Aorta (tissue), 5 donors: ENCODE measurements at places on chromosomes 4 and X. TPM values are rescaled to one million over a fixed set of nuclear protein-coding genes. Genes with fewer than 3 reads are reported as not detected.

DNA sequence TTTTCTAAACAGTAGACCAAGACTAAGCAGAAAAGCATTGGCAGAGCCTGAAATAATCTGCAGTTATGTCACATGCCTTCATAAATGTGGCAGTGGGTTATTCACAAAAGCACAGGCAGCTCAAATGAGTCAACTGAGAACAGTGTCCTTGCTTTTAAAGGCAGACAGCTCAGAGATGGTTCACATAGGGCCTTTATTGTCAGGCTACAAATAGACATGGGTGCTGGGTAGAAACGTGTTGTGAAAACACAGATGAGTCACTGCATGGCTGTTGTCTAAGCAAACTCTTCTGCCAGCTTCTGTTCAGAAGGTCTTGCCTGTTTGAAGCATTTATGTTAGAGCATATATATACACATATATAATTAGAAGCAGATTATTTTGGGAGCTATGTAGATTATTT, 118.0 kb downstream of the SLC4A4 start:
- no peaks in the 10 kb centered on the region for H3K27me3 ChIP-seq
- peaks cover 2% of the 10 kb centered on the region for H3K4me1 ChIP-seq
- DNase-seq: no peak
- H3K4me3 ChIP-seq: no peak overlapping the region

DNA sequence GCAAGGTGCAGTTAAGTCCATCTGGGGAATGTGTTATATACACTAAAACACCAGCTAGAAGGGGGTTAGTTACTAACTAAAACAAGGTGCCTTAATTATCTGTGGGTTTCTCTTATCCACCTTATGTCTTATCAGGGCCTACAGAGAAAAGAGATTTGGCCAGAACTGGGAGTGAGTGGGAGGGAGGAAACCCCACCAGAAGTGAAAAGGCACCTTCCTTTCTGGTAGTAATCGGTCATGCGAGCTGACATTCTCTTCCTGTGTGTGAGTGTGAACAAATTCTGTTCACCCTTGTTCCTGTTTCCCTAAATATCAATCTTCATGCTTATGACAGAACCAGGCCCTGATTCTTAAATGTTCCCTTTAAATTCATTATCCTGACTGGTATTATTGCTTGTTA, 43.5 kb downstream of the SRPX2 start:
- no peaks in the 10 kb centered on the region for H3K36me3 ChIP-seq
- no peak overlapping the region for H3K4me3 ChIP-seq
- H3K27me3 ChIP-seq: no peaks in the 10 kb centered on the region
- H3K27ac ChIP-seq: no peak overlapping the region
- no peak for DNase-seq
- no peaks in the 10 kb centered on the region for H3K4me1 ChIP-seq

GRCh38 chrX:120309873-120310705, 1.2 kb downstream of the TMEM255A start:
- no peaks in the 10 kb centered on the region for H3K4me1 ChIP-seq
- no peak for DNase-seq
- no peak overlapping the region for H3K4me3 ChIP-seq
- H3K36me3 ChIP-seq: no peaks in the 10 kb centered on the region
- no peaks in the 10 kb centered on the region for H3K27me3 ChIP-seq

DNA sequence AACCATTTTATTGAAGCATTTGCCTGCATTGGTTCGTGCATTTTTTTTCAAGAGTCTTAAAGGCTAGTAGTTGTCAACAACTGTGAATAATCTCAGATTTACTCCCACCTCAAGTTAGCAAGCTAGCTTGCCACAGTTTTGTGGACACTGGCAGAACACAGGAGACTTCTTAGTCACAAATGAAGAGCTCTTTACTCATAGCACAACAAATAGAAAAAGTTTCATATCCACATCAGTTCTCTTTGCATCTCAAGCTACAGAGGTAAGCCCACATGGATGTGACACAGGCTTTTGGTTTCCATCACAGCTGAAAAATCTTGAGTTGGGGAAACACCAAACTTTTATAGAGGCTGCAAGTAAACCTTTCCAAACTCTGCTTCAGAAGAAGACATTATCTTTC, 2315.7 kb upstream of the TENM3 start:
- H3K27ac ChIP-seq: no peak overlapping the region
- no peaks in the 10 kb centered on the region for H3K27me3 ChIP-seq
- DNase-seq: no peak
- H3K36me3 ChIP-seq: no peaks in the 10 kb centered on the region
- H3K4me3 ChIP-seq: no peak overlapping the region

- peaks cover 4% of the 10 kb centered on the region for H3K4me1 ChIP-seq
- H3K27ac ChIP-seq: no peak overlapping the region
- no peak overlapping the region for H3K4me3 ChIP-seq
Observed at GRCh38 chr4:95627024-95627605, 78.3 kb upstream of the UNC5C start.

GRCh38 chr4:111666826-111667360, 478.4 kb upstream of the FAM241A start:
- no peaks in the 10 kb centered on the region for H3K36me3 ChIP-seq
- H3K4me1 ChIP-seq: no peaks in the 10 kb centered on the region
- no peak overlapping the region for H3K27ac ChIP-seq

Gene SUPT20HL2
- polyA plus RNA-seq: not detected
